PC-3 (cell line): ENCODE measurements at places on chromosomes 16 and 17. TPM values are rescaled to one million over a fixed set of nuclear protein-coding genes. Genes with fewer than 3 reads are reported as not detected.

Gene SPIRE2
- 12.3 and 13.2 TPM in 2 replicates for total RNA-seq

DNA sequence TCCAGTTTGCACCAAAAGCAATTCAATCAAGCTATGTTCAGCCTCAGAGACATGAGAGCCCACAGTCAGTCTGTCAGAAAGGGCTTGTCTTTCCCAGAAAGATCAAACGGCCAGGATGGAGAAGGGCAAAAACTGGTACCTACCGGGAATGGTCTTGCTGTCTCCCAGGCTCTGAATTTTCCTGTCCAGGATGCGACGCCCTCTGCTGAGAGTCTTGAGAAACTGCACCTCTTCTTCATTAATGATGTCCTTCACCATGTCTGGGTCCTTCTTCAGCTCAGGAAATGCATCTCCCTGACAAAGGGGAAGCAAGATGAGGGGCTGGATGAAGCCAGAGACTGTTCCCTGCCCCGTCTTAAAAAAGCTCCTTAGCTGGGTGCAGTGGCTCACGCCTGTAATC lies 15.8 kb upstream of the EXOSC6 start:
- H3K4me3 ChIP-seq, result no peak overlapping the region
- no peaks in the 10 kb centered on the region for H3K4me1 ChIP-seq
- no peak overlapping the region for H3K27ac ChIP-seq
- peaks cover 42% of the 10 kb centered on the region for H3K36me3 ChIP-seq
- no peaks in the 10 kb centered on the region for H3K27me3 ChIP-seq

Gene DHRS7C
- not detected in 2 replicates for total RNA-seq

- H3K27me3 ChIP-seq, result no peaks in the 10 kb centered on the region
- H3K4me1 ChIP-seq, result peaks cover 3% of the 10 kb centered on the region; the same call in 1 of the 2 replicates
- H3K36me3 ChIP-seq, result no peaks in the 10 kb centered on the region
- DNase-seq, result peak; percentile 52
- H3K27ac ChIP-seq, result no peak overlapping the region
Measured at GRCh38 chr16:85759631-85760419, 8.9 kb upstream of the C16orf74 start.

Gene KRTAP1-5
- 0.51 TPM in 1 of 2 replicates, not detected in the other for total RNA-seq

Gene MYBBP1A
- total RNA-seq, result 155 and 171 TPM in 2 replicates

GRCh38 chr17:40843242-40843641 lies 20.8 kb upstream of the KRT10 start:
- H3K27ac ChIP-seq, result no peak overlapping the region
- no peaks in the 10 kb centered on the region for H3K27me3 ChIP-seq
